ENCODE measurements at places on chromosomes 6 and 20.
A peak's percentile ranks its signal among the peaks of the same experiment; 100 is the strongest.

- no peak for DNase-seq
These were observed 120.7 kb upstream of the CLDN20 start for GRCh38 chr6:155143029-155143577.

GRCh38 chr6:143965503-143966171 is 42.4 kb downstream of the PLAGL1 start:
- DNase-seq, result no peak

- peak; percentile 0 for DNase-seq
These were observed 512.7 kb upstream of the ZNF337 start for GRCh38 chr20:26209171-26209941.

GRCh38 chr6:158654498-158654897 is 4.6 kb downstream of the SYTL3 start:
- no peak for DNase-seq

GRCh38 chr20:41436679-41437078 is 70.1 kb upstream of the EMILIN3 start:
- DNase-seq, result no peak

- no peak for DNase-seq
These were observed 441.0 kb downstream of the KIF16B start for GRCh38 chr20:16132036-16132798.

- DNase-seq, result peak; percentile 51
These were observed 551 bp downstream of the TREML2 start for GRCh38 chr6:41200296-41200900.

DNA sequence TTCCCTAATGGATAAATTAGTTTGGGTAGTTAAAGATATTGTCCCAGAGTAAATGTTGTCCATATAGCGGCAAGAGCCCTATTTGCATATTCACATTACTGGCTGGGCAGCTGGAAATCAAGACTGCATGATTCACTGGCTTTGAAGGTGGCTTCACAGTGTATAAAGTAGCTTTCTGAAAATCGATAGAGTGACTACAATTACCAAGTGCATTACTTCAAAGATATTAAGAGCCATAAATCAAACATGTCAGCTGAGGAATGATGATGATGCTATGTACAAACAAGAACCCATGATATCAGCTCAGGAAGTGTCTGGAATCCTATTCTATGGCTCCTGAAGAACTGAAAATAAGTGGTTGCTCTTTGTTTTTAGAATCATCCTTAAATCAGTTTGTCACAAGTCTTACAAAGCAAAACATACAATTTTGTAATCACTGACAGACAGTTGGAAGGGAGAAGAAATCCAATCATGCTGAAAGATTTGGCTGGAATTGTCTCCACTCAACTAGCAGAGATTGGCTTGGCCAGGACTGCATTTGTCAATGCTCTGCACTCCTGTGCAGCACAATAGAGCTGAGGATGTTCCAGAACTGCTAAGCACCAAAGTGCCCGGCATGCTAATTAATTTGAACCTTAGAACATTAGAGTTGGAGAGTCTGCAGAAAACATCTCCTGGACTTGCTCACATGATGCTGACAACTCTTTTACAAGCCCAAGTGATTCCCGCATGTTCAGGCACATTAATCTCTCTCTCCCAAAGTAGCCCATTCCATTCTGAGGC is 77.9 kb upstream of the B3GAT2 start:
- DNase-seq, result no peak

GRCh38 chr6:12119085-12119588 is 107.0 kb downstream of the HIVEP1 start:
- DNase-seq, result peak; percentile 10

GRCh38 chr6:6438286-6438685 is 117.8 kb upstream of the F13A1 start:
- no peak for DNase-seq

GRCh38 chr6:7815716-7816115 is 89.8 kb downstream of the BMP6 start:
- no peak for DNase-seq

GRCh38 chr6:136127873-136128272 is 122.2 kb downstream of the MTFR2 start:
- DNase-seq, result no peak

- no peak for DNase-seq
These were observed 182.4 kb downstream of the KHDC1L start for GRCh38 chr6:73042892-73043291.

Measured in activated effector memory CD4-positive, alpha-beta T cell treated with Interleukin-2 at 50 U/mL for 16 hours (primary cell).